ENCODE measurements at places on chromosomes 2 and 18.
A peak's percentile ranks its signal among the peaks of the same experiment; 100 is the strongest.

DNA sequence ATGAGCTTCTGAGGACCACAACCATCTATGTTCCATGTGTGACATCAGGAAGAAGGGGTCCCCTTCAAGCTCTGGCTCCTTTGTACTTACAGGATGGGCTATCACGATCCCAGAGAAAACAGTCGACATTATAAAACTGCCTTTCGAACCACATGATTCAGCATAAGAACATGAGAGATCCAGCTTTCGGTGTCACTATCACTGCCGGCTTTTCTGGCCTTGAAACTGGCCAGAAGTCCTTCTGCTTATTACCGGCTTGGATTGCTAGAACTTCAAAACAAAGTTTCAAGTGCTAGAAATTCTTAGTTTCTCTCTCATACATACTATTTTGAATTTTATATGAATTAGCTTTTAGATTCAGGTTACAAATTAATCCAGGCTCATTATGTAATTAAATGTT, 138.9 kb downstream of the PID1 start:
- no peak for DNase-seq

DNA sequence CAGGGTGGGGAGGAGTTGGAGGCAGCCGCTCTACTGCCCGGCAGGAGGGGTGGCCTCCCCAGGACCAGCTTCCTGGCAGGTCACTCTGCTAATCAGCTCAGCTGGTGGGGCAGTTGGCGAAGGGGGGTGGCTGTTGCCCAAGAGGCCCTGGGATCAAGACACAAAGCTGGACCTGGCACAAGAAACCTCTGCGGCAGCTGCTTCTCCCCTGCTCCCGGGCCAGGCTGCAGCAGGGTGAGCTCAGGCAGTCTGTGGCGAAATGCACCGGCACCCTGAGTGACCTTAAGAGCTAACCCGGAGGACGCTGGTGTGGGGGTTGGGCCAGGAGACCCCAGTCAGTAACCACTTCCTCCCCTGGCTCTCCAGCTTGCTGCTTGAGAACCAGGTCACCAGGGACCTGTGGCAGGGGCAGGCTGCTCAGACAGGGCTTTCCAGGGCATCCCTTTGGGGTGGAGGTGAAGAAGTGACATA, 31.1 kb downstream of the TOGARAM2 start:
- no peak for DNase-seq

- no peak for DNase-seq
Measured at GRCh38 chr18:5982332-5982731, 87.0 kb upstream of the TMEM200C start.

GRCh38 chr18:3889803-3890202, 439.8 kb downstream of the TGIF1 start:
- no peak for DNase-seq

GRCh38 chr18:74064510-74064909, 83.1 kb downstream of the FBXO15 start:
- DNase-seq: no peak

- DNase-seq: no peak
Measured at GRCh38 chr2:1147873-1148612, 197.4 kb downstream of the SNTG2 start.

DNA sequence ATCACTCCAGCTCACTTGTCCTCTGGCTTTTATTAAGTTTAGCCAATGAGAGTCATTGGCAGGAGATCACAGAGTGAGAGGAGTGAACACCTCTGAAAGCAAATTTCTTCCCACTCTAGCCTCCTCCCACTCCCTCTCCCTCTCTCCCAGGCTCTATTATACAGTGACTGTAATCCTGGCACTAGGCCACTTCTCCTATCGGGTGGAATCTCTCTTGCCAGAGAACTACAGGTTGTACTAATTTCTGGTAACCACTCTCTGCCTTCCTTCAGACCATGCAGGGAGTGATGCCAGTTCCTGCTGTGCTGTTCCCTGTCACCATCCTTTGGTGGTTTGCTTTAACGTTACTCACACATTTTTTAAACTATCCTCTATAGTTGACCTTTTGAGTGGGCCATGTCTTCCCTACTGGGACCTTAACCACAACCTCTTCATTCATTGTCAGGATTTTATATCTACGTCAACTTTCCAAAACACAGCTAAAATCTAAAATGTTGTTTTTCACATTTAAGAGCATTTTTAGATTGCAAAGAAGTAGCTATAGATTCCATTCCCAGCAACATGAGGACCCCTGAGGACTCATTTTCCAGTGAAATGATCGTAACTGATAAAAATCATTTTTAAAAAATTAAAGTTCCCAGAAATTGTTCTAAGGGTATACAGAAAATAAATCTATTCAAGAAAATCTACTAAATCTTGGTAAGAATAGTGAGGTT, 217.1 kb downstream of the MREG start:
- no peak for DNase-seq

DNA sequence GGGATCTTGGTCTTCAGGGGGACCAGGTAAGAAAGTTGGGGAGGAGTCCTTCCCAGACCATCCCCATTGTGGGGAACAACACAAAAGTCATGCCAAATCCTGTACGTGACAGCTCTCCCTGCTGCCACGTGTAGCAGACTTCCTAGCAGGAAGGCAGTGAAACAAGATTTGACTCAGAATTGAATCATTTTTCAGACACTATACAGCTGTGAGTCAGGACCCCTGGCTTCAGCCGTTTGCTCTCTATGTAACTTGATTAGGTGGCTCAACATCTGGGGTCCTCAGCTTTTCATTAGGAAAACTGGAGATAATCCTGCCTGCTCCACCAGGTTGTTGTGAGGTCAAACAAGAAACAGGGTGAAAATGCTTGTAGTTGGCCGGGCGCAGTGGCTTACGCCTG, 32.9 kb upstream of the PDCL3 start:
- peak; percentile 8 for DNase-seq

DNA sequence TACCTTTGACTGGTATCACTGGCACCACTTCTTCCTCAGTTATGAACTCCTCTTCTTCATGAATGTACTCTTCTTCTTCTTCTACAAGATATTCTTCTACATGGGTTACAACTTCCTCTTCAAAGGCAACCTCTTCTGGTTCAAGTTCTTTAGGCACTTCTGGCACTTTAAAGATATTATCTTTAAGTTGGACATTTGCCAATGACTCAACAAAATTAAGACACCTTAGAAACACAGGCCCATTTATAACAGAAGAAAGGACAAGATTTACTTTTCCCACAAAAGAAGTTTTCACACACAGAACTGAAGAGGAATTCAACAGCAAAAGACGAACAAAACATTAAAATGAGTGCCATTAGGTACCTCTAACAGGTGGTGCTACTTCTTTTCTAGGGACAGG, 127.3 kb downstream of the TTN start:
- DNase-seq: no peak

- DNase-seq: no peak
Measured at GRCh38 chr2:96733931-96734330, 5.9 kb downstream of the LMAN2L start.

DNA sequence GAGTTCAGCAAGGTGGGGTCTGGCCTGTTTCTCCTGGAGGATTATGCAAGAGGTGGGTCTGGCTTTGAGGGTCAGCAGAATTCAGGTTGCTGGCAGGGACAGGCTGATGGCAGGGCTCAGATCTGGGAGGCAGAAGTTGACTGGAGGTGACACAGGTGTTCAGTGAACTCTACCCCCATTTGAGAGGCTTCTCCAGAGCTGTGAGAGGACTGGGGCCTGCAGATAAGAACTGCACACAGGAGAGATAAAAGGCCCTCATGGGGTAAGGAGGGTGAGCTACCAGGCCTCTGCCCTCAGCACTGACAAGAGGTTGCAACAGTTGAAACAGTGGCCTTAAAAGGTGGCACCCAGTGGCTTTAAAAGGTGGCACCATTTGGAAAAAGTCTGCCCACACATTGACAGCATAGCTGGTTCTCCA, 13.1 kb downstream of the MOCOS start:
- no peak for DNase-seq

Data from GM13976 (cell line).